ENCODE measurements at places on chromosomes 1 and 21.

DNA sequence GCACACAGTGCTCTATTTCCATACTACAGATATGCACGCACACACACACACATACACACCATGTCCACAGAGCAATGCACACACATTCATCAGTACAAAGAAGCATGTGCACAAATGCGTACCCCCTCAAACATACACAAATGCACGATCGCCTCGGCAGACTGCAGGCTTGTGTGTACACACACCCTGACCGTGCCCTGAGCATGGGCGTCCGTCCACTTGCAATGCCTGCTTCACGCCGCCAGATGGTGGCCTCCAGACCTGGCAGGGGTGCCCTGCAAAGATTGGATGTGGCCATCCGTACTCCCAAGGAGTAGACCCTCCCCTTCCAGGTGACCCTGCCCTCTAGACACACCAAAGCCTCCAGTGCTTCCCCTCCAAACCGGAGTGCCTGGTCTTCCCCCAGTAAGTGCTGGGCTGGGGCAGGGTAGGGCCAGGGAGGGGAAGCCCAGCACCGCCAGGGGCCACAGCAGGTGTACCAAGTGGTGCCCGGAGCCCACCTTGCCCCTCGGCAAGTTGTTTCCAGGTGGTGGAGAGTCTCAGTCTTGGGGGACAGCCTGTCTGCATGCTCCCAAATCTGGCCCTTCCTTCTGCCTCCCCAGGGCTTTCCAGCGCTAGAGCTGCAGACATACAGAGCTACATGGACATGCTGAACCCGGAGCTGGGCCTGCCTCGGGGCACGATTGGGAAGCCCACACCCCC lies 20.6 kb downstream of the ESPN start:
- DNase-seq, result no peak

DNA sequence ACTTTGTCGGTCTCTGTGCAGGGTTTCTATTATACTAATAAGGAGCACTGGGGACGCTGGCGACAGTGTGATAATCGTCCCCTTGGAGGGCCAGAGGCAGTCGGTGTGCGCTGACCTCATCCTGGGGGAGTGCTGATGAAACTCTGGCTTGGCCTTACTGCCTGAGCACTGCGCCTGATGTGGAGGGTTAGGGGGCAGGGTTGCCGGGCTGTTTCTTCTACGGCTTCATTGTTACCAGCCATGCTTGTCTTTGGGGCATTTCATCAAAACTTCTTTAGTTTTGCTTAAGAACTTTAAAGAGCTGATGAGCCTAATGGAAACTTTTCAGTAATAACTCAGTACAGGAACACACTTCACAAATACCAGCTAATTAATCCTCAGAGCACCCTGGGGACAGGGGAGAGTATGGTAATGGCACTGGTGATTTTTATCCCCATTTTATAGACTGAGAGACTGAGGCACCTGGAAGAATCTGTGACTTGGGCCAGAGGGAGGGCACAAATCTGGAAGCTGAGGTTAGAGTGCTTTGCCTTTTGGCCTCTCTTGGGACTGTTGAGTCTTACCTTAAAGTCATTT lies 81.8 kb downstream of the PEX14 start:
- DNase-seq, result no peak

GRCh38 chr1:201740670-201741111 lies 88.3 kb upstream of the IPO9 start:
- no peak for DNase-seq

- no peak for DNase-seq
These were observed 7.5 kb downstream of the ELF3 start for GRCh38 chr1:202017749-202018467.

GRCh38 chr1:33122483-33123178 lies 41.7 kb downstream of the AZIN2 start:
- no peak for DNase-seq

DNA sequence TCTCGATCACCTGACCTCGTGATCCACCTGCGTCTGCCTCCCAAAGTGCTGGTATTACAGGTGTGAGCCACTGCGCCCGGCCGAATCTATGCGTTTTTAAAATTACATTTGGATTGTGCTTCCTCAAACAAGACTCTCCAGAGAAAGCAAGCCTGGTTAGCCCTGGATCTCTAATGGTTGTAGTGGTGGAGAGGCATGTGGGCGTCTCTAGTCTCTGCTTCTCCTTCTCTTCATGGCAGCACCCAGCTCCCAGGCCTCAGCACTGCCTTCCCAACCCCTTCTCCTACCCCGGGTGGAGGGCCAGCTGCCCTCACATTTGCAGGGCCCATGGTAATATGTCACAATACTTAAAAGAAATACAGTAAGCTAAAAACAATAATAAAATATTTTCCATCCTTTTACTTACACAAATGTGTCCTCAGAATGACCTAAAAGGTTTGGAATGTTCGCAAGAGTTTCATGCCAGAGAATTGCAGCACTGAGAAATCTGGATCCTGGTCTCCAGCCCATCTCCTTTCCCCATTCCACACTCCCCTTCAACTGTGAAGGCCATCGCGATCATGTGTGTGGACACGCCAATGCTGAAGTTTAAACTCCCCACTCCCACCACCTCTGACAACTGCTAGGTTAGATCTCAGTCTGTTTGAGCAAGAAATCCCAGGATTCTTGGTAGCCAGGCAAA lies 7.0 kb downstream of the OR14I1 start:
- no peak for DNase-seq

- no peak for DNase-seq
These were observed 156.9 kb downstream of the DHRS3 start for GRCh38 chr1:12460911-12461621.

GRCh38 chr1:998995-999724 lies 737 bp downstream of the HES4 start:
- no peak for DNase-seq

DNA sequence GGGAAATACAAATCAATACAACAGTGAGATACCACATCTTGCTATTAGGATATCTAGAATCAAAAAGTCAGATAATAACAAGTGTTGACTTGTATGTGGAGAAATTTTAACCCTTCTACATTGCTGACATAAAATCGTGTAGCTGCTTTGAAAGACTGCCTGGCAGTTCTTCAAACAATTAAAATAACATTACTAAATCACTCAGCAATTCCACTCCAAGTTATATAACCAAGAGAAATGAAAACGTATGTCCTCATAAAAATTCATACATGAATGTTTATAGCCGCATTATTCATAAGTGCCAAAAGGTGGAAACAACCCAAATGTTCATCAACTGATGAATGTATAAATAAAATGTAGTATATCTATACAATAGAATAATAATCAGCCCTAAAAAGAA lies 164.6 kb downstream of the RASAL2 start:
- no peak for DNase-seq

- DNase-seq, result no peak
These were observed 80.3 kb downstream of the LRIG2 start for GRCh38 chr1:113153116-113153803.

- DNase-seq, result no peak
These were observed 19.2 kb downstream of the MAB21L3 start for GRCh38 chr1:116130356-116130755.

DNA sequence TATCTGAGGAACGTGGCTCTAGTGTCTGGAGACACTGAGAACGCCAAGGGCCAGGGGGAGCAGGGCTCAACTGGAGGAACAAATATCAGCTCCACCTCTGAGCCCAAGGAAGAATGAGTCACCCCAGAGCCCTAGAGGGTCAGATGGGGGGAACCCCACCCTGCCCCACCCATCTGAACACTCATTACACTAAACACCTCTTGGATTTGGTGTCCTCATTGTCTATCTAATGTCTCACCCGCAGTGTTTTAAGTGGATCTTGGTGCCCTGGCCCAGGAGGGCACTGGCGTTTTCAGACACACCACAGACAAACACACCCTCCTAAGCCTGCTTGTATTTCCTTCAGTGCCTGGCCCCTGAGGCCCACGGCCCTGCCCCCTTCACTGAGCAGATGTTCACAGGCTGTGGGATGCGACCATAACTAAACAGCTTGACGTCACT lies 2.2 kb upstream of the FALEC start:
- no peak for DNase-seq

DNA sequence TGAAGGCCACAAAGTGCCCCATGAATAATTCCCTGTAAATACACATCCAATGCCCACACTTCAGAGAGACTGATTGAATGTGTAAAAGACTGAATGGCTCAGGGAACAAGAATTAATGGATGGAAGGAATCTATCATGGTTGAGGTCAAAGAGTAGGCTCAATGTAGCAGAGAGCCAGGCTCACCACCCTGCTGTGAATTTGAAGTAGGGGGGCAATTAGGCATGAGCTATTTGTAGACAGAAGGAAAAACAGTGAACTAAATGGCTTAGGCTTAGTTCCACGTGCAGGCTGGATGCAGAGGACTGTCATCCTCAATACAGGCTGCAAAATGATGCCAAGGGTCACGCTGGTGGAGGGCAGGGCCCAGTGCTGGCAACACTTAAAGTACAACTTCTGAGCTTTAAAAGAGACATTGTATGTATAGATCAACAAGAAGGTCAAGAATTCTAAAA lies 22.9 kb upstream of the IGSF3 start:
- DNase-seq, result no peak

DNA sequence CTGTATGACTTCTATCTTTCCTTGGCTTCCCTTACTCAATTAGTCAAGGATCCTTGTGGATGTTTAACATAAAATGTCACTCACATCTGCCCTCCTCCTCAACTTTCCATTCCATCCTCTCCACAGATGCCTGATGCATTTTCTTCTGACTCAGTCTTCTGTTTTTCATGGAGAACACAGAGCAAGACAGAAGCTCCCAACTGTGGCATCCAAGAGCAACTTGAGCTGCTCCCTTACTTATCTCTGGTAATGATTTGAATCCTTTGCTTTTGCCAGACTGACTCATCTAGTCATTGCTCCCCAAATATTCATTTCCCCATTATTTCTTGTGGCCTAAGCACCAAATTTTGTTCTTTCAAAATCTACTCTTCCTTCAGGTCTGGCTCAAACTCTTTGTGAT lies 120.6 kb downstream of the LYPLAL1 start:
- DNase-seq, result no peak

GRCh38 chr1:117820096-117820495 lies 109.3 kb downstream of the GDAP2 start:
- DNase-seq, result no peak

DNA sequence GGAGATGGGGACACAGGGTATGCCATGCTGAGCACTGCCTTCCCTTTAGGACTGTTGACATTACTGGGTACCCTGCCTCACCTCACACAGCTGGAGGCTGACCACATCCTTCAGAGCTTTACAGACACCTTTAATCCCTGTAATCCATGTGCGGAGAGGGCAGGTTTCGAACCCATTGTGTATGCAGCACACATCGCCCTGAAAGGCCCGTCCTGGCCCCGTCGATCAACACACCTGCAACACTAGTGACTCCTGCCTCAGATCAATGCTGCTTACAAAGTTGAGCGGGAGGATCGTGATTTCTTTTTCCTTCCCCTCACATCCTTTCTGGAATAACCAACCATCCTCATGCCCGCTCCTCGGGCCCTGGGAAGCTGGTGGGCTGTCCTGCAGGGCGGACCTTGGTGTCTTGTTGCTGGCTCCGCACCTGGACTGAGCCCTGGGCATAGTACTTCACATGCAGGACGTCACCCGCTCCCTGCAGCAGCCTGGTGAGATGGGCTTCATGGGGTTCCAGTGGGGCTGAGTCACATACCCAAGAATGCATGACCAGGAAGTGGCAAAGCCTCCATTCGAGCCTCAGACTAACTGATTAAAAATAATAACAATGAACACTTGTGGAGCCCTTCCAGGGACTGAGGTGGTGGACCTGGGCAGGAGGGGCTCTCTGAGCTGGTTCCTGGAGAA lies 403.6 kb downstream of the PTPRU start:
- no peak for DNase-seq
